ENCODE measurements at places on chromosomes 2 and 18. TPM values are rescaled to one million over a fixed set of nuclear protein-coding genes. Genes with fewer than 3 reads are reported as not detected.

DNA sequence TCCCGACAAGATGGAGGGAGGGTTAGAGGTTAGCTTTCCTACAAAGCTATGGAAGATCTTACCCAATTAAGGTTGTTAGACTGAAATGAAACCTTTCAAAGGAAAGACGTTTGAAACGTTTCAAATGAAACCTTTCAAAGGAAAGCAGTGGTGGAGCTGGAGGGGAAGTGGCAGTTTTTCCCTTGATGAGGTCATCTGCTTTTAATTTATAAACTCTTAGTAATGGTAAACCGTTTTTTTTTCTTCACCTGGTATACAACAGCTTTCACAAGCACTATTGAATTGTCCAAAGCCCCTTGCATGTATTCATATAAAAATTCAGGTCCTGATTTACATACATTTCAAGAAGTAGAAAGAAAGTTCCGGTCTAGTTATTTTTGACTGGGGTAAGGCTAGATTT lies 7.4 kb downstream of the PMAIP1 start:
- DNase-seq, result no peak

- no peak for DNase-seq
Measured at GRCh38 chr2:70044290-70045040, 42.8 kb upstream of the PCBP1 start.

Gene REG3G
- 0.22 TPM for total RNA-seq

Gene CYP27C1
- total RNA-seq, result not detected

Gene RAB31
- 66.1 TPM for total RNA-seq

GRCh38 chr2:1988049-1988448 lies 243.7 kb upstream of the PXDN start:
- DNase-seq, result no peak

GRCh38 chr2:12110074-12110473 lies 363.6 kb downstream of the LPIN1 start:
- DNase-seq, result no peak

Gene M1AP
- 0.11 TPM for total RNA-seq

DNA sequence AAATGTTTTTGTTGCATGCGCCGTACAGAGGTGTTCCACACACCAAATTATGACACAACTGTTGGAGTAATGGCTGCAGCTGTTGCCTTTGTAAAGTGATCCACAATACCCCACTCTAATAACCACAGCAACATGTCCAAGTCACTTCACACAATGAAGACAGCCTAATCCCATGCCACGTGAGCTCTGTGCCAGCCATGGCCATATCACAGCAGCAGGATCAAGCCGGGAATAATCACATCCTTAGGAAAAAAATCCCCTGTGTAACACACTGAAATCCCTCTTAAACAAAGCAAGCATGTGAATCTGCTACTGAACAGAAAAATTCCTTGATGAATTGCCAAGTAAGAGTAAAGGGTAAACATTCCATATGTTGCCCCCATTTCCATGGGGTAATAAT lies 179.5 kb upstream of the PARD3B start:
- DNase-seq, result no peak

DNA sequence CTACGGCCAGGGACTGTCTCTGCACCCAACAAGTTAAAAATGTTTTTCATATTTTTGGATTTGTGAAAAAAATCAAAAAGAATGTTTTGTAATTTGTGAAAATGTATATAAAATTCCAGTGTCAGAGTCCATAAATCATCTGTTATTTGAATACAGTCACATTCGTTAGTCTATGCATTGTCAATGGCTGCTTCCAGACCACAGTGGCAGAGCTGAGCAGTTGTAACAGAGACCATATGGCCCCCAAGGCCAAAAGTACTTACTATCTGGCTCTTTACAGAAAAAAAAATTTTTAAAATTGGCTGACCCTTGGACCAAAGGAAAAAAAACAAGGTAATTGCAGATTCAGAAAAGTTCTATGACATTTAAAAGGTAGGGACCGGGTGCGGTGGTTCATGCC lies 86.7 kb upstream of the ATL2 start:
- no peak for DNase-seq

Gene UGT1A8
- not detected for total RNA-seq

Gene DNAH7
- 0.36 TPM for total RNA-seq

DNA sequence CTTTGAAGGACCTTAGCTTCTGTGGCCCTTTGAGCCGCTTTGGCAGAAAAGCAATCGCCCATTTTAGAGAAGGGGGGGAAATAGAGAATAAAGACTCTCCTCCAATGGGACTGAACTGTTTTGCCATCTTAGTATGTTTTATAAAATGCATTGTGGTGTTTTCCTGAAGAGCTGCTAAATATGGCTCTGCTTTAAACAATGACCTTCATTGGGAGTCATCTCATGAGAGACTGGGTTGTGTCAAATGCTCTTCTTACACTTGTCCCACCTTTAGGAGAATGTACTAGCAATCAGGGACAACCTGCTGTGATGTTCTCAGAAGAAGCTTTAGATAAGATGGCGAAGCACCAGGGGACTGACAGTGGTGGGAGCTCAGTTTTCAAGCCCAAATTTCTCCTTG lies 418.9 kb upstream of the POU3F3 start:
- no peak for DNase-seq

Gene CNGA3
- total RNA-seq, result not detected

- DNase-seq, result no peak
Measured at GRCh38 chr2:124646166-124646815, 621.2 kb downstream of the CNTNAP5 start.

Gene ZNF396
- total RNA-seq, result 2.0 TPM

DNA sequence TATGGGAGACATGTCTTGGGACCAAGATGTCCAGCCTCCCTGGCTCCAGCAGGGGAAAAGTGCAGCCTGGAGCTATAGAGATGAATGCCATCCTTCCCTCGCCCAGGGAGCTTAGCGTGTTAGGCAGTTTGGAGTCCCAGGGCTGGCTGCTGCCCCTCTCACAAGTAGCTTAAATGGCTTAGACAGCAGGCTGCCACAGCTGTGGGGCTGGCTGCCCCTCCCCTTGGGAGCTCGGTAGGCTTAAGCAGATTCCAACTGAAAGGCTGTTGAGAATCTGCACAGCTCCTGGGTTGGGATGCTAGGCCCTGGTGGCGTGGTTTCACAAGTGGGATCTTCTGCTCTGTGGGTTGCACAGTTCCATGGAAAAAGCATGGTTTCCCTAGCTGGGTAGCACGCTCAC lies 940.5 kb upstream of the DDX18 start:
- DNase-seq, result no peak

GRCh38 chr18:77024476-77024875 lies 108.1 kb downstream of the MBP start:
- no peak for DNase-seq

DNA sequence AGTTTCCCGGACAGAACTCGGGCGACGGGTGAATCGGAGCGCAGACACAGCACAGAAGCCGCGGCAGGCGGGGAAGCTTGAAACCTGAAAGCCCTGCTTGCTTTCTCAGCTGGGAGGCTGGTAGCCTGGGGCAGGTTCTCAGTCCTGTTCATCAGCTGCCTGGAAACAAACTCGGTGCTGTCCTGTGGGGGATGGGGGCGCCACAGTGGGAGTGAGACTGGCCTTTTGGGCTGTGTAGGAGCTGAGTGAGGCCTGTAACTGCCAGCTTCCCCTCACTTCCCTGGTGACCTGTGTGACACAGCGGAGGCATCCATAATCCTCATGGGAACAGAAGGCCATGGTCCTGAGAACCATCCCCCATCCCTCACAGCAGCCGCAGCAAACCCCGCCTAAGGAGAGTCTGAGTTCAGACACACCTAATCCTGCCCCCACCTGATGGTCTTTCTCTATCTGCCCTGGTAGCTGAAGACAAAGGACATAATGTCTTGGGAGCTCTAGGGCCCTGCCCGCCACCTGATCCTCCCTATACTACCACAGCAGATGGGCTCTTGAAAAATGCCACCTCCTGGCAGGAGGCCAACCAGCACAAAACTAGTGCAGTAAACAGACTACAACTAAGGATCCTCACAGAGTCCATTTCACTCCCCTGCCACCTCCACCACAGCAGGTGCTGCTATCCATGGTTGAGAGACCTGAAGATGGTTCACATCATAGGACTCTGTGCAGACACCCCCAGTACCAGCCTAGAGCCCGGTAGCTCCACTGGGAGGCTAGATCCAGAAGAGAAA lies 52.7 kb upstream of the LDLRAD4 start:
- DNase-seq, result no peak

- DNase-seq, result no peak
Measured at GRCh38 chr2:191222507-191222906, 22.7 kb upstream of the MYO1B start.

GRCh38 chr2:30272761-30273573 lies 41.6 kb downstream of the LBH start:
- DNase-seq, result no peak

GRCh38 chr2:54207666-54208195 lies 48.3 kb downstream of the TSPYL6 start:
- DNase-seq, result no peak

Gene ABCG5
- not detected for total RNA-seq

Gene SOWAHC
- 0.04 TPM for total RNA-seq

DNA sequence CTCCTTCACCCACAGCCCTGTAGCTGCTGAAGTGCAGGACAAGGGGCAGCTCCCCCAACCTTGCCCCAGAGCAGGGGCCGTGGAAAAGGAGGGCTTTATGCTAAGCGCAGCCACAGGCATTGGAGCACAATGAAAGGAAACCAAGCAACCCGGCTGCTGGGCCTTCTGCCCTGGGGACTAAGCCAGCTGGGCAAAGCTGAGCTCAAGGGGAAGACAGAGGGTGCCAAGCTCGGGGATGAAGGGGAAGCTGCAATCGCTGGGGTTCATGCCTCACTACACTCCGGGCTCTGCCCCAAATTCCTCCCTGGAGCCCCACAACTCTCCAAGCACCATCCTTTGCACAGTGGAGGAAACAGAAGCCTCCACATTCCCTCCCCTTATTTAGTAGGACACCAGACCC lies 12.4 kb downstream of the SFXN5 start:
- DNase-seq, result no peak

Gene CCBE1
- 0.13 TPM for total RNA-seq

DNA sequence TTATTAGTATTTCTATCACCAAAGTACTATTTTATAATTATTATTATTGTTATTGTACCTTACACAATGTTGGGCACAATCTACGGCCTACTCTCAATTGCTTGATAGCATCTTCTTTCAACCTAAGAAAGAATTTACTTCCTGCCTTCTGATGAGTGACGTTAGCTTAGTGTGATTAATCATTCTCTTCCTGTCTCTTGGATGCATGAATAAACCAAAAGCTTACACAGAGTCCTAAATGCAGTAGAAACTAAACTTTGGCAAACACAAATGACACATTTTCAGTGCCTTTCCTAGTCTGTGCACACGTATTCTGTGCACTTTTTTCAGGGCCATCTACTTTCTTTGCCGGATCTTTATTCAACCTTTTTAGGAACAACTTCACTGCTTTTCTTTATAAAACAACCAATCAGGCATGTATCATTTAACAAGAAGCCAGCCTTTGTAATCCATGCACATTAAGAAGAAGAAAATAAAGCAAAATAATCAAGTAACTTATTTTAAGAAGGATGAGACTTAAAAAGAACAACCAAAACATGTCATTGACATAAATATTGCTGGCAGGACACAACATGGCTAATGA lies 19.1 kb downstream of the TRAK2 start:
- DNase-seq, result no peak

DNA sequence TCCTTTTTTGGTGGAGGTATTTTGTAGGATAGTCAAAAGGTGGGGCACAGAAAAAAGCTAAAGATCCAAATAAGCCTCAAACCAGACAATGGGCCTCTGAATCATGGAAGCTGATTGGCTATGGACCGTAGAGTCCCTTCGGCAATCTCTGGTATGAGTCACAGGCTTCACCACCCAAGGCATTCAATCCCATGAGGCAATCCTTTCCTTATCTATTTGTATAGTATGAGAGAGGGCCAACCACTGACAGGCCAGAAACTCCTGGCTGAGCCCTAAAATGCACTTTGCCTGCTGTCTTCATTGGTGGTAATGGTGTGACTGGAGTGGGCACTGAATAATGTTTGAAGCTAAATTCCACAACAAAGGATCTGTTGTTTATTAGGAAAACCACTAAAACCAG lies 38.7 kb upstream of the MEX3C start:
- peak; percentile 37 for DNase-seq

GRCh38 chr18:58175786-58176176 lies 131.8 kb downstream of the NEDD4L start:
- no peak for DNase-seq

Gene CCDC178
- not detected for total RNA-seq

GRCh38 chr2:209768557-209768956 lies 3.1 kb upstream of the UNC80 start:
- DNase-seq, result no peak

Gene IL1RN
- total RNA-seq, result not detected

Gene TTR
- total RNA-seq, result 0.53 TPM

DNA sequence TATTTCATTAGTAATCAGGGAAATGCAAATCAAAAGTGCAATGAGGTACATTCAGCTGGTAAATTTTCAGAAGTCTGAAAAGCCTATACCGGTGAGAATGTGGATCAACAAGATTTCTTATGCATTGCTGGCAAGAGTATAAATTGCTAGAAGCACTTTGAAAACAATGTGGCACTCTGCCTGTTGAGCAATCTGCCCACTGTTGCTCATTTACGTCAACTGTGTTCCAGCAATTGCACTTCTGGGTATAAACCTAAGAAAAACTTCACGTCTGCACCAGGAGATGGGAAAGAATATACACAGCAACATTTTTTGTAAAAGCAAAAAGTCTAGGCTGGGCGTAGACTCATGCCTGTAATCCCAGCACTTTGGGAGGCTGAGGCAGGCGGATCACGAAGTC lies 40.8 kb downstream of the MTERF4 start:
- DNase-seq, result no peak

Gene CPS1
- 6.0 TPM for total RNA-seq

Data from K562 (cell line).